ENCODE measurements at places on chromosomes 1 and 21.

DNA sequence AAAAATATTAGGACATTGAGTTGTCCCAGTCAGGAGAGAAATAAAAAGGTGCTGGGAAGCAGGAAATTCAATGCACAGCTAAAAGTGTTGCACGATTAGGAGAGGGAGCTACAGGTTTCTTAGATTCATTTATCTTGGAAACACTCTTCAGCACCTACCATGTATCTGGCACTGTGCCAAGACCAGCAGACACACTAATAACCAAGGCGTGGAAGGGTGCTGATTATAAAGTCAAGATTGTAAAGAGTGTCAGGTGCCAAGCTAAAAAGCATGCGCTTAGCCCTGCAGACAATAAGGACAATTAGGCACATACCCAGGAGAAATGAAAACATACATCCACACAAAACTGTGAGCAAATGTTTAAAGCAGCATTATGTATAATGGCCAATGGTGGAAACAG is 129.9 kb downstream of the DSCAM start:
- DNase-seq: no peak

DNA sequence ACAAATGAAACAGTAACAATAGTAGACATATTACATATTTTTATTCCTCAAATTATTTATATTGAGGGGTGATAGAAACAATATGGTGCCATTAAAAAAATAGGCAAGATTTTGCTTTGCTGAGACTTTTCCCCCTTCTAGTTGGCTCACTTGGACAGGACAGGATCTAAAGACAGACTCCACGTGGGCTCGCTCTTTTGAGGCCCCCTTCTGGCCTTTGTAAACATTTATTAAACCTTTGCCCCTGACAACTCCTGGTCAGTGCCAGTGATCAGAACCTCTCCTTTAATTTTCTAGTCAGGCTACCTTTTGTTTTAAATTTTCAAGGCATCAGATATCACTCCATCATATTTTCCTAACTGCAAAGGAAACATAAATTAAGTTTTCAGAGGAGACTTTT is 49.7 kb upstream of the IFI44L start:
- no peak for DNase-seq

GRCh38 chr1:175132436-175132835 is 60.1 kb downstream of the KIAA0040 start:
- DNase-seq: no peak

DNA sequence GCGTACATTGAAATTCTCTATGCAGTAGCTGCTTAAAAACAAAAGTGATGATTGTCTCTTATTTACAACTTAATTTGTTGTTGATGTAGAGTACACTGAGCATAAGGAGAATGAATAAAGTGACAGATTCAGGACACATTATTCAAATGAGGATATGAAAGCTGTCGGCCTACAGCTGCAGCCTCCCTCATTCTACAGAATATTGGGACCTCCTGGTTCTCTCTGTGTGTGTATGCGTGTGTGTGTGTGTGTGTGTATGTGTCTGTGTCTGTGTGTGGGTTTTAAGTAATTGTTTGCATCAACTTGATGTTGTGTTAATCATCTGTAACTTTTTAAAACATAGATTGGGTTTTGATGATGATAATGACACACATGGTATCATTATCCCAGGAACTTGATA is 17.9 kb downstream of the PROX1 start:
- no peak for DNase-seq

DNA sequence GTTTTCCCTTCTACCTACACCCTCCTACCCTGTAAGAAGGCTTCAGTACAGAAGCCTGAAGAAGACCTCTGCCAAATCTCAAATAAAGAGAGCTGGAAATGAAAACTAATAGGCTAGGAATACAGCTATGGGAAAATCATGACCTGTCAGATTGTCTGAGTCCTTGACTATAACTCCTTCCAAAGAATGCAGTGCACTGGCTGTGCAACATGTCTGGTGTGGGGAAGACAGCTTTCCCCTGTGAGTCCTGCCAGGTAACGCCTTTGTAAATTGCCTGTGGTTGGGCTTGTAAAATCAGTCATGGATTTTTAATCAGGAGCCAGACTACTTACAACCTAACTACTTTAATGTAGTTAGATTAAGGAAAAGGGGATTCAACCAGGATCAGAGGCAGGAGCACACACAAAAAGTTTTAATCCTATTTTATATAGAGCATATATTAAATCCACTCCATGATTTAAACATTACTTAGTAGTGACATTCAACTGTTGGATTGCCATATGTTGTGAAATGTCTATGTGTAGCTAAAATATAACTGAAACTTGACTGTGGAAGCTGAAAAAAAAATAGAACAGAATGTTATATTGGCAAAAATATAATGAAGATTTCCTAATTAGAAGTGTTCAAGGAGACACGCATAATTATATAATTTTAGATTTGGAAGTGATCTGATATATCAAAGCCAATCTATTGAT is 1667.8 kb downstream of the KCNT2 start:
- DNase-seq: no peak

DNA sequence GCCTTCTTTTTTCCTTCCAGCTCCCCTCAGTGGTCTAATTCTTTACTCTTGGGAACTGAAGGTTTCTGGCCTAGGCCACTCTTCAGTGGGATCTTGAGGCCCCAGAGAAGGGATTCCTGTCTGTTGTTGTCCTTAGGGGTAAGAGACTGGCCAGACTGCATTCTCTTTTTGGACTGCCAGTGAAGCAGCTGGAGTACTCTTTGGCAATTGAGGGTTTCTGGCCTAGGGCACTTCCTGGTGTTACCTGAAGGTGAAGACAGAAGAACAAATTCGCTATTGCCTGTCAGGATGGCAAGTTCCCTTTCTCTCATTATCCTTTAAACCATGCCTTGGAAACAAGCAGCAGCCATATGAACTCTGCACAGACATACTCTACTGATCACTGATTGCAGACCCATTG is 286.6 kb upstream of the ZP4 start:
- no peak for DNase-seq

DNA sequence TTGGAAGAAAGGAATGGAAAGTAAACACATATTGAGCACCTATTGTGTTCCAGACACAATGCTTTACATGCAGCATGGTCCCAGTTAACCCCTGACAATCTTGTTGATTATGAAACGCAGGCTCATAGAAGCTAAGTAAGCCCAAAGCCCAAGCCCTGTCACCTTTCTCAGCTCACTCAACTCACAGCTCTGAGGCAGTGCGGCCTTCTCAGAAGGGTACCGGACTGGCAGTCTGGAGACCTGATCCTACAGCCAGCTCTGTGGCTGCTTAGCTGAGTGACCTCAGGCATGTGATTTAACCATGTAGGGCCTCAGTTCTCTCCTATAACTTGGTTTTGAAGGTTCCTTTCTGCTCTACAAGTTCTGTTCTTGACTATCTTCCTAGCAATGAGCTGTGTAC is 464 bp upstream of the RNASEL start:
- DNase-seq: no peak

- DNase-seq: no peak
These were observed 178.4 kb downstream of the MIS18A start for GRCh38 chr21:32100423-32100822.

GRCh38 chr1:85048296-85049064 is at the start of gene MCOLN3:
MCOLN3 (minus strand) TSS chr1:85048500; CDS start chr1:85045360, 3,140 bp downstream.
- no peak for DNase-seq

GRCh38 chr1:213728593-213729536 is 258.9 kb upstream of the PROX1 start:
- DNase-seq: no peak

DNA sequence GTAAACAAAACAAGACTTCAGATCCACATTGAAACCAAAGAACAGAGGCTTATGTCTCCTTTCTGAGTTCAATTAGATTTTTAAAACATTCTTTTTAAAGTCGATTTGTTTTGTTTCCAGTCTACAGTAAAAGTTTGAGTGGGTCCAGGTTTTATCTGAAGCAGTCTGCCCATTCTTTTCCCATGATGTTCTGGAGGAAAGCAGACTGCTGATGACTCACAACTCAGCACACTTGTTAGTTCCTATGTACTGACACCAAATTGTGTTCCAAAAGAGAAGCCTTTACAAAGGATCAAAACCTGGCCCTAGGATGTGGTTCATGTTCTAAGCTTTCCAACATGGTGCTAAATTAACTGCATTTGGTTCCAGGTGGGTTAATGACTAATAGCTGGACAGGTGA is 11.4 kb upstream of the CCN1 start:
- no peak for DNase-seq

DNA sequence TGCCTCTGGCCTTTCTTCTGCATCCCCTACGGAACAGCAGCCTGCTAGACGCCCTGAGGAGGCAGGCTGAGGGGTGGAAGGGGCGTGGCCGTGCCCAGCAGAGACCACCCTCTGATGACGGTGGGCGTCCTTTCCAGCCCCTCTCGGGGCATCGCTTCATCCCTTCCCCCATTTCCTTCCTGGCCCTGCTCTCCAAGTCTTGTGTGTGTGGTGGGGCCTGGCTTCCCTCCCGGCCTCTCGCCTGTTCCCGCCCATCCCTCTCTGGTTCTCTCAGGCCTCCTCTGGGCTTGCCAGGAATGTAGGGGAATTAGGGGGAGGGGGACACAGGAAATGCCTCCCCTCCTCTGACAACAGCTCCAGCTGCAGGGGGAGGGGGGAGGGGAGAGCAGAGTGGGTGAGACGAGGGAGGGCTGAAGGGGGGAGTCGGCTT is 51.1 kb downstream of the SKI start:
- DNase-seq: no peak

DNA sequence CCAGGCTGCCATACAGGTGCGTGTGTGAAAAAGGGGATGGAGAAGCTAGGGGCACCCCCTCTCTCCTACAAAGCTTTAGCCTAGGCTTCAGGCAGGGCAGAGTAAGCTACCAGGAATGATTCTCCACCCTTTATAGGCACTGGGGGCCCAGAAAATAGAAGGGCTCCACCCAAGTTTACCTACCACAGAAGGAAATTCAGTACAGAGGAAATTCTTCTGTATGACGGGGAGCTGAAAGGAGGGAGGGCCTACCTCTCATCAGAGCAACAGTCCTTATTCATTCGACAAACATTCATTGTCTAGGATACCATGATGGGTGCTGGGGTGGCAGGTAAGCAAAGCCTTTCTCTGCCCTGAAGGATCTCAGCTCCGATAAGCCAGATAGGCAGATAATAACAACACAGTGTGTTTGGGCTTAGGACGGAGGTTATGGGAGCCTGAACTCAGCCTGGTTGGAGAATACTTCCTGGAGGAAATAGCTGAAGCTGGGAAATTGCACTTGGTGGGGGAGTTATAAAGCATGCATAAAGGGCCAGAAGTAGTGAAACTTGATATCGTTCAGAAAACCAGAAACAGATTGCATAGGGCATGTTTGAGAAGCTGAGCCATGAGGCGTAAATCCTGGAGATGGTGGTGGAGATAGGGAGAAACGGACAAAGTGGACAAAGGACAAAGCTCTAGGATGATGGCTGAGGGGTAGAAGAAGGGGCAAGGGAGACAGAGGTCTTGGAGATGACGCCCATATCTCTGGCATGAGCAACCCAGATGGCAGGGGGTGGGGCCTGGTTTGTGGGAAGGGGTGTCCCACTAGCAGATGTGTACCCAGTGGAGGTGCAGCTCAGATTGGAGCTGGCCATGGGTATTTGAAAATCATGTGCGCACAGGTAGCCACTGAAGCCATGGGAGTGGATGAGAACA is 5.3 kb upstream of the P3R3URF start:
- DNase-seq: no peak

DNA sequence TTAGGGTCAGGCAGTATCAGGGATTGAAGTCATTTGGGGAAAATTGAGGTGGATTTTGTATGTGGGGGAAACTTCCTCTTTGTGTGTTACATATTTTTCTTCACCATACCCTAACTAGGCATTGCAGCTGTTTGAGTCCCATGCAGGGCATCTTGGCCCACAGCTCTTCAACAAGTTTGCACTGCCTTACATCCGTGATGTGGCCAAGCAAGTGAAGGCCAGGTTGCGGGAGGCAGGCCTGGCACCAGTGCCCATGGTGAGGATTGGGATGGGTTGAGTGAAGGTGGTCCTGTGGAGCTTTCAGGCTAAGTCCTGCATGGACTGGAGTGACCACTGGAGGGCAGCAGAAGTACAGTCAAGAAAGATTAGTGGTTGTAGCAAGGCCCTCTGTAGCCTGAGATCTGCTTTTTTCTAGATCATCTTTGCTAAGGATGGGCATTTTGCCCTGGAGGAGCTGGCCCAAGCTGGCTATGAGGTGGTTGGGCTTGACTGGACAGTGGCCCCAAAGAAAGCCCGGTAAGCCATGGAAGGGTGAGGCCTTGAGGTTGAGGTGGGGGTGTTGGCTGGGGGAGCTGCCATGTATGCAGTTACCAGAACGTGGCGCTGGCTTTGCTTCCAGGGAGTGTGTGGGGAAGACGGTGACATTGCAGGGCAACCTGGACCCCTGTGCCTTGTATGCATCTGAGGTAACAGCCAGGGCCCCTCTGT is 2.4 kb downstream of the UROD start:
- DNase-seq: peak; percentile 64

- DNase-seq: no peak
These were observed 319.8 kb upstream of the SPAG17 start for GRCh38 chr1:118504867-118505266.

DNA sequence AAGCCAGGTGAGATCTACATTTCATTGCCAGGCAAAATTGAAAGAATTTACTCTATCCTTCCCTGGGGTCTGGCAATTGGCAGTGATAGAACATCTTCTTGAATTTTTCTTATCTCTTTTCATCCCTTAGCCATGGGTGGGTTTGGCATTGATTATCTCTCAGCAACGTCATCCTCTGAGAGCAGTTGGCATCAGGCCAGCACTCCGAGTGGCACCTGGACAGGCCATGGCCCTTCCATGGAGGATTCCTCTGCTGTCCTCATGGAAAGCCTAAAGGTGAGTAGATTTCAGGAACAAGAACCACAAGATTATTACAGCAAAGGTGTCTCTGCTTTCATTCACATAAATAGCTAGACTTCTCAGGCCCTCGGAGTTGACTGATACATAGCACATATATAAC is 39.3 kb downstream of the NCF2 start:
- DNase-seq: no peak

- no peak for DNase-seq
These were observed 355.1 kb downstream of the NPHP4 start for GRCh38 chr1:5637171-5637570.

- DNase-seq: no peak
These were observed 36.6 kb upstream of the WNT2B start for GRCh38 chr1:112472142-112472541.

- DNase-seq: no peak
These were observed 73.7 kb downstream of the LRRC8D start for GRCh38 chr1:89894210-89895201.

GRCh38 chr1:13927736-13928135 is 227.7 kb downstream of the PRDM2 start:
- DNase-seq: no peak

- DNase-seq: no peak
These were observed 9.7 kb upstream of the KIRREL1 start for GRCh38 chr1:157983787-157984186.

GRCh38 chr1:222071387-222071786 is 329.5 kb upstream of the DUSP10 start:
- DNase-seq: no peak

Data from activated CD8-positive, alpha-beta memory T cell treated with anti-CD3 and anti-CD28 coated beads for 4 hours (primary cell).